ENCODE measurements at places on chromosomes 3 and 15.

DNA sequence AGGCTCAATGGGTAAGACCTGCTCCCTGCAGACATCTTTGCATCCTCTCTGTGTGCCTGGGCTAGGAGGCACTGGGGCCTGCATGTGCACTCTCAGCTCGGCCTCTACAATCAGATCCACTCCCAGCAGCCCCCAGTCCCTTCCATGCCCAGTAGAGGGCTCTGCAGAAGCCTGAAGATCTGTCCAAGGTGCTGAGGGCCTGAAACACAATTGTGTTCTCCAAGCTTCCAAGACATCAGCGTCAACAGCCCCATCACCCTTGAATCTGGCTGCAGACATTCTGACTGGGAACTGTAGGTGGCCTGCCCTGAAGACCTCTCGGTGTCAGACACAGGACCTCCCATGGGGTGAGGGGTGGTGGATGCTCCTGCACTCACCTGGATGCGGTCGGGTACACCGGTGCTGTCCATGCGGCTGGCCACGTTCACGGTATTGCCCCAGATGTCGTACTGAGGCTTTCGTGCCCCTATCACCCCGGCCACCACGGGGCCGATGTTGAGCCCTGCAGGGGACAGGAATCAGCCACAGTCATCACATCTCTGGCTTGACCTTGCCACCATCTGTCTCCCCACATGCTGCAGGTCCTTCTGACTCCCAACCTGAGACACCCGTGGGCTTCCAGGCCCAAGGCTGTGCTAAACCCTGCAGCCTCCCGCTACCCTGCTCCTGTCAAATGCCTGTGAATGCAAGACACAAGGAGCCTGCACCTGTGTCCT, 84.7 kb downstream of the SEC22A start:
- peak; percentile 79 for DNase-seq

- DNase-seq, result no peak
Measured at GRCh38 chr3:59258550-59259260, 208.9 kb upstream of the CFAP20DC start.

DNA sequence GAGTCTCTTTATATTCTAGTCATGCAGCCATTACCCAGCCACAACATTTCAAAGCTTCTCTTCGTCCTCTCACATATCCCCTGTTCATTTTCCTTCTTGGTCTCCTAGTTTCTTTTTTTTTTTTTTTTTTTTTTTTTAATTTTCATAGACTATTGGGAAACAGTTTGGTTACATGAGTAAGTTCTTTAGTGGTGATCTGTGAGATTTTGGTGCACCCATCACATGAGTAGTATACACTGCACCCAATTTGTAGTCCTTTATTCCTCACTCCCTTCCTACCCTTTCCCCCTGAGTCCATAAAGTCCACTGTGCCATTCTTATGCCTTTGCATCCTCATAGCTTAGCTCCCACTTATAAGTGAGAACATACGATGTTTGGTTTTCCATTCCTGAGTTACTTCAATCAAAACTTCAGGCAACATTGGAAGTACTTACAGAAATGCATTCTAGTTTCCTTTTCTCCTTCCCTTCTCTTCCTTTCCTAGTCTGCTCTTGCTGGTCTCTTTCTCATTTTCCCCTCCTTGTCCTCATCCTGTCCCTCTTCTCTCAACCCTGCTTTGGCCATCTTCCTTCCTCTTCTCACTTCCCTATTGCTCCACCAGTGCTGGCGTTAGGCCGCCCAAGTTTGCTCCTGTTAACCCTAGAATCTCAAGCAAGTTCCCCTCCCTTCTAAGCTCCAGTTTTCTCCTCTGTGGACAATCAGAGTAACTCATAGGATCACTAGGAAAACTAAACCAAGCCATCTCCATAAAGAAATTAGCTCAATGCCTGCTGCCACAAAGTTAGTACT, 4.8 kb downstream of the ATP8B4 start:
- DNase-seq, result no peak

- no peak for DNase-seq
Measured at GRCh38 chr15:63605036-63605435, 7.8 kb downstream of the FBXL22 start.

DNA sequence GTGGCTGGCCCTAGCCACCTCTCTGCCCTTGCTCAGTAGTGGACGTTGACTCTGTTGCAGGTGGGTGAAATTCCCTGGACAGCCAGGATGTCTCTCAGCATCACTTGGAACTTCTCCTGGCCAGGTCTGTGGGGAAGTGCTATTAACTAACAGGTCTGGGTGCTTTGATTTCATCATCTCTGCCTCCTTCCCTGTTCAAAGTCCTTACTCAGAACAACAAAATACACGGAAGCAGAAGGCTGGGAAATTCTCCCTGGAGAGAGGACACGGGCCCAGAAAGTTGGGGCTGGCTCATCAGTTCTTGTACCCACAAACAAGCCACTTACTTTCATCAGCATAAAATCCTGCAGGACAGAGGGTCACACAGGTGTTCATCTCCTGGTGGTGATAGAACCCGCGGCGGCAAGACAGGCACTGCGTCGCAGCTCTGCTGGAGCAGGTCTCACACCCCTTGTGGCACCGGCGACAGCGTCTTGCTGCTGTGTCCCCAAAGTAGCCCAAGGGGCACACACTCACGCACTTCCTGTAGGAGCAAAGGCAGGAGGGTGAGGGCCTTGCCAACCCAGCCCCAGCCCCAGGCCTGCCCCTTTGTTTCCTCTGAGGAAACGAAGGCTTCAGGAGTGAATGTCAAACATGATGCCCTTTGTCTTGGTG, 29.6 kb upstream of the SNRPA1 start:
- no peak for DNase-seq

DNA sequence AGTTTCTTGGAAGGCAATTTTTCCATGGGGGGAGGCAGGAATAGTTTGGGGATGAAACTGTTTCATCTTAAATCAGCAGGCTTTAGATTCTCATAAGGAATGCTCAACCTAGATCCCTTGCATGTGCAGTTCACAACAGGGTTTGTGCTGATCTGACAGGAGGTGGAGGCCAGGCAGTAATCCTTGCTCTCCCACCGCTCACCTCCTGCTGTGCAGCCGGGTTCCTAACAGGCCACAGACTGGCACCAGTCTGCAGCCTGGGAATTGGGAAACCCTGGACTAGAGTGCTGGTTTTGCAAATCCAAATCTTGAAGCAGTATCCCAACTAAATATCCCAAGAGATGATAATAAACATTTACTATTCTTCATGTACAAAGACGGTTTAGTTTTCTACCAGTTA, 256.3 kb upstream of the TMCO5A start:
- no peak for DNase-seq

DNA sequence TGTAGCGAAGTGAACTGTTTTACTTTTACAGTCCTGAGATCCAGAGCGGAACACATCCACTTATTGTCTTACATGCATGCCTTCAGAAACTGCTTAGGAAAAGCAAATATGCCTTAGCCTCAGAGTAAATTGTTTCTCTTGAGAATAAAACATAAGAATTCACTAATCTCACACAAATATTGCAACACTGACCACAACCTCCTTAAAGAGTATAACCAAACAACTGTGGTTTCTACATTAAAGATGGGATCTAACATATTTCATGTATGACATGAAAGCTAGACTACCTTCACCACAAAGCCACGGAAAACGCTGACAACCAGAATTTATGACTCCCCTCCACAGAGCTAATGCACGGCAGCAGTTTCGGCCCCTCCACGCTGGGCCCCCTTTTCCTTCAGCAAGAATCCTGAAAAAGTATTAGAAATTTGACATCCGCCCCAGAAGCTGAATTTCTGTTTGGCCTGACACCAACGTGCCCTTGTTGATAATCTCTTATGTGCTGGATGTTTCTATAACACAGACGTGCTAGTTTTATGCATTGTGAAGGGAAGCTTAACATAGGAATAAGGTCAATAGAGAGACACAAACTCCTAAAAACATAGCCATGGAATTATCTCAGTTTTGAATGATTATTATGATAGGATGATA, 84.6 kb downstream of the GREM1 start:
- DNase-seq, result no peak

DNA sequence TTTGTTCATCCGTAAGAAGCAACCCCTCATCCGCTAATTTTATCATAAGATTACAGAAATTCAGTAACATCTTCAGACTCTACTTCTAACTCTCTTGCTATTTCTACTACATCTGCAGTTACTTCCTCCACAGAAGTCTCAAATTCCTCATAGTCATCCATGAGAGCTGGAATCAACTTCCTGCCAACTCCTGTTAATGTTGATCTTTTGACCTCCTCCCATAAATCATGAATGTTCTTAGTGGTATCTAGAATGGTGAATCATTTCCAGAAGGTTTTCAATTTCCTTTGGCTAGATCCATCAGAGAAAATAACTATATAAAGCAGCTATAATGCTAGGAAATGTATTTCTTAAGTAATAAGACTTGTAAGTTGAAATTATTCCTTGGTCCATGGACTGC, 115.1 kb downstream of the TAFA4 start:
- DNase-seq, result no peak

GRCh38 chr3:188095431-188095830, 58.5 kb upstream of the LPP start:
- DNase-seq, result no peak

GRCh38 chr3:177145381-177145780, 51.9 kb downstream of the TBL1XR1 start:
- DNase-seq, result no peak

DNA sequence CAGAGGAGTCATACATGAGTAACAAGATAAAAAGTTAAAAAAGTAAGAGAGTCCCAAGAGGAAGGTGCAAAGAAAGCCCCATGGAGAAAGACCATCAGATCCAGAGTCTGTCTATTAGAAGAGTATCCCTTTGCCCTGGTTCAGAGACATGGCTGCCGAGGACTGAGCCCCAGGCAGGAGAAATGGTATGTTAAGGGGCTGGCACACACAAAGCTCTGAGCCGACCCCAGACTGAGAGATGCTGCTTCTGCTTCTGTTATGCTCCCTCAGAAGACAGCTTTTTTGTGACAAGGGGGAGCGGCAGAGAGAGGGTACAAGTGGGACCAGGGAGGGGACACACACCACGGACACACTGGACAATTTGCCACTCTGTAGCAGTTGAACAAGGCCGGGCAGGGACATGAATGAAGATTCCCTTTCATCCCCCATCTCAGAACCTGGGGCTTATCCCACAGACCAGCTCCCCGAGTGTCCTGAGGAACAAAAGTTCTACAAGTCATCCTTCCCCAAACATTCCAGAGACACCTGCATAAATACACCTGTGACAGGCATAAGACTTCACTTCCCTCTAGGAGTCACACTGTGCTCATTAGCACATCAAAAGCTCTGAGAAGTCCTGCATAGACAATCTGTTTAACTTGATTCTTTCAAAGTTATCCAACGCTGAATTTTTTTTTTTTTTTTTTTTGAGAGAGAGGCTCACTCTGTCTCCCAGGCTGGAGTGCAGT, 161.6 kb upstream of the WNT5A start:
- DNase-seq, result no peak

GRCh38 chr3:15284121-15284889, 48.1 kb downstream of the SH3BP5 start:
- no peak for DNase-seq

- no peak for DNase-seq
Measured at GRCh38 chr15:62979252-62979651, 63.3 kb upstream of the TPM1 start.

DNA sequence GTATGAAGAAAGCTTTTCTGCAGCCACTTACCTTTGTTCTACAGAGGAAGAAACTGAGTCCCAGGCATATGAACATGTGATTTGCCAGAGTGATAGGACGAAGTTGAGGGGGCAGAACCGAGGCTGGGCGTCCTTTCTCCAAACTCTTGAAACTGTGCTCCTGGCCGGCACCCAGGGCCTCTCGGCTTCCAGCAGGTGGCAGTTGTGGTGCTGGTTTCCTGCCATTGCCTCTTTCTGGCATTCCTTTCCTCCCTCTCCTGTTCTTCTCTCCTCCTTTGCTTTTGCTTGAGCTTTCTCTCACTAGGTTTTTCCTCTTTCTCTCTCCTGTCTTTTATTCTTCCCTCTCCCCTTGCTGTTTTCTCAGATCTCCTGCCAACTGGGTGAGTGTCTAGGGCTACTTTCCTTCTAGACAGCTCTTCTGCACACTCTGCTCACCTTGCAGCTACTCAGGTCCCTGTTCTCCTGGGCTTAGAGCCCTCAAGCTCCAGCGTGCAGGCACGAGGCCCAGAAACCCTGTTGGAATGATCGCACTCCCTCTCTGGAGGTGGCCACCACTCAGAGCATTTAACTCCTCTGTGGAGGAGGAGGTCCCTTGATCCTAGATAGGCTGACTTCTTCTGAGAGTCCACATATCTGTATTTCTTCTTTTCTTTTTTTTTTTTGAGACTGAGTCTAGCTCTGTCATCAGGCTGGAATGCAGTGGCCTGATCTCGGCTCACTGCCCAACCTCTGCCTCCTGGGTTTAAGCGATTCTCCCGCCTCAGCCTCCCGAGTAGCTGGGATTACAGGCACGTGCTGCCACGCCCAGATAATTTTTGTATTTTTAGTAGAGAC, 26.2 kb downstream of the TRAK1 start:
- peak; percentile 39 for DNase-seq

GRCh38 chr15:38479266-38479665, 25.3 kb downstream of the FAM98B start:
- no peak for DNase-seq

DNA sequence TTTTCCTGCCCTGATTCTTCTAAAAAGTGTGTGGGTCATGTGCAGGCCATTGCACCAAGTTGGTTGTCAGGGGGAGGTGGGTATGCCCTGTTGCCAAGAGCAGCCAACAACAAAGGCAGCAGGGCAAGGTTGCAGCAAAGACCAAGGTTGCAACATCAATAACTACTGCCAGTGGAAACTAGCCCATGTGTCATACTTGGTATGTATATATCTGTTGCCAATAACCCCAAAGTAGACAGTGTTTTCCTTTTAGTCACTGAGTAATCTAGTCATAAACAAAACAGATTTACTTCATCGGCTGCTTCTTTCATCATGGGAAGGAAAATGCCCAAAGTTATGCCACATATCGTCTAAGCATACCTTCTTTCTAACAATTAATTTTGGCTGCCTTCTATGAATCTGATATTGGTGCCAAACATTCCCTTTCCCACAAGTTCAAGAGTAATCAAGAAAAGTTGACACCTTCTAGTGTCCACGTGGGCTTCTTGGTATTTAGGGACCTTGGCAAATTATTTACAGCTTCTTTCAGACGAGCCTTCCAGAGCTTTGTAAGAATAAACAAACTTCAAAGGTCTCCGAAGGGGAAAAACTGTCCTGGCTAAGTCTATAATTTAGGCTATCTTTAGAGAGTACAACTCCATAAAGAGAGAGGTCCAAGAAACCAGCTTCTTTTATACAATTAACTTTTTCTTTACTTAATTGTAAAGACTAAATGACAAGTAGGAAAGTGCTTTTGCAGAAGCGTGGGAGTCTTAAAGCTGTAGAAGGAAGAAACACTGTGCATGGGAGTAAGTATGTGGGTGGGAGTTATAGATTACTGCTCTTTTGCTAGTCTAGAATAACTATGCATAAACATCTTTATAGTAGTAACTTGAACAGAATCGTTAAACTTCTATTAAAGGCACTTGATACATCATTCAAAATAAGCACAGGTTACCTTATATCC, 10.0 kb upstream of the MBNL1 start:
- no peak for DNase-seq
